ENCODE measurements at places on chromosomes 6 and 20.

GRCh38 chr20:20425823-20426654 is 58.1 kb downstream of the INSM1 start:
- no peak for DNase-seq

DNA sequence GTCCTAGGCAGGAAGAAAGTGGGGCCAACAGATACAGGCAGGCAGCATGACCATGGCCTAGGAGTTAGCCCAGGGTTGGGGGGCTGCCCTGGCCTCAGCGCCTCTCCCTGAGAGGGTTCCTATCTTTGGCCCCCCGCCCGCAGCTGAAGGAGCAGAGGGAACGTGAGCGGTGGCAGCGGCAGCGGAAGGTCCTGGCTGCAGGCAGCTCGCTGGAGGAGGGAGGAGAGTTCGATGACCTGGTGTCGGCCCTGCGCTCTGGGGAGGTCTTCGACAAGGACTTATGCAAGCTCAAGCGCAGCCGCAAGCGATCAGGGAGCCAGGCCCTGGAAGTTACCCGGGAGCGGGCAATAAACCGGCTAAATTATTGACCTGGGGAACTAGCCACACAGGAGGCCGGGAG is 32.6 kb downstream of the MOCS1 start:
- no peak for DNase-seq

DNA sequence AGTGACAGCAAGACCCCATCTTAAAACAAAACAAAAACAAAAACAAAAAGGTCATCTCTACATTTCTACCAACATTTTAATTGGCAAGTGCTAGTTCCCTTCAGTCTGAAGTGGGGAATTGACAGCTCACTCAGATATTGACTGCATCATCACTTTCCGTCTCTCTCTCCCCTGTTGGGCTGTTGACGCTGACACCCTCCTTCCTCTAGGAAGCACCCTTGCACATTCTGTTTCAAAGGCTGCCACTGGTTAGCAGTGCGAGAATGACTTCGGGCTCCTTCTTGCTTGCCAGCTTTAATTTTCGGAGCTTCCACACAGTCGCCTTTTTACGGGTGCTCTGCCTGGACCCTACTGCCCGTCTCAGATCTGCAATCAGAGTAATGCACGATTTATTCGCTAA is 96.6 kb upstream of the INSM1 start:
- no peak for DNase-seq

GRCh38 chr6:113168057-113168456 is 689.1 kb upstream of the MARCKS start:
- DNase-seq: no peak

GRCh38 chr6:100913400-100914276 is 32.5 kb upstream of the ASCC3 start:
- DNase-seq: no peak

GRCh38 chr6:123223461-123223860 is 227.4 kb downstream of the CLVS2 start:
- DNase-seq: no peak

DNA sequence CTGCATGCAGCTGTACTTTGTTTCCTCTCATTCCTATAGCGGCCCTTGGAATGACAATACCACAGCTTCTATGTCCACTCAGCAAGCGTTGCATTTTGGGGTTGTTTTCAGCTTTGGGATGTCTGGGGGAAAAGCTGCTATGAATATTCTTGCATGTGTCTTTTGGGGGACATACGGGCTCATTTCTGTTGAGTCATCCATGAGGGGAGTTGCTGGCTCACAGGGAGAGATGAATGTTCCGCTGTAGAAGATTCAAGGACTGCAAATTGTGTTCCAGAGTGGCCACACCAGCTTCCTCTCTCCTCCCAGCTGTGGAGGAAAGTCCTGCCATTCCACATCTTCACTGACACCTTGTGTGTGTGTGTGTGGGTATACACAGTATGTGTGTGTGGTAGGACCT is 43.3 kb downstream of the TGM2 start:
- DNase-seq: no peak

DNA sequence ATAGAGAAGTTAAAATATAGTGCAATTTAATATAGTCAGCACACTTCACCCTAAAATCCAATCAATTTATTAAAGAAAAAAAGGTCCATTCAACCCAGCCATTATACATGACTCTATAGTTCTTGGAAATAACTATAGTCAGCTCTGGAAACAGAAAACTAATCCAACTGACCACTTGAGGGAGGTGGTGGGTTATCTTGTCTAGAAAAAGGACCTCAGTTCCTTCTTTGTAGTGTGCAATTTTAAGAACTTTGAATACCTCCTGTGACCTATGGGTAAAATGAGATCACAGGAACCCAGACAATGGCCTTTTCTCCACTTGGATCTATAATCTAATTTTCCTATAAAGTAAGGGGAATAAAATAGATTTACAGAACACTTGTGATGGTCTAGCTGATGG is 163.6 kb upstream of the CENPW start:
- DNase-seq: no peak

- no peak for DNase-seq
Measured at GRCh38 chr20:63036291-63036690, 29.5 kb upstream of the BHLHE23 start.

- no peak for DNase-seq
Measured at GRCh38 chr6:169160855-169161560, 92.6 kb downstream of the THBS2 start.

- no peak for DNase-seq
Measured at GRCh38 chr20:53921443-53921973, 148.9 kb downstream of the BCAS1 start.

DNA sequence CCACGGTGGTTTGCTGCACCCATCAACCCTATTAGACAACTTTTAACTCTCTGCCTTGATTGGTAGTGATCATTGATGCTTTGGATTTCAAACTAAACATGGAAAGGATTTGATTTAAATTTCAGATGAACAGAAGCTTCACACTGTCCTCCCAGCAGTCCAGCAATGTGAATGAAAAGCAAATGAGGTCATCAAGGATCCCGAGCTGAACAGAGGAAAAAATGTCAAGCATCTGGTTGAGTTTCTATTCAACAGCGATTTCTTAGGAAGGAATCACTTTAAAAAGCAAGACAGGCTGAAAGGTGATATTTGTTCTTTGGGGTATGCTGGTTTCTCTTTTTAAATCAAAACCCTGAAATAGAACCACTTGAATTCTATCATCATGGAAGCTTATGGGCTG is 10.6 kb upstream of the SAMD3 start:
- no peak for DNase-seq

- no peak for DNase-seq
Measured at GRCh38 chr6:11387707-11388430, 149.7 kb upstream of the TMEM170B start.

- DNase-seq: no peak
Measured at GRCh38 chr6:139981768-139982181, 607.3 kb upstream of the CITED2 start.

DNA sequence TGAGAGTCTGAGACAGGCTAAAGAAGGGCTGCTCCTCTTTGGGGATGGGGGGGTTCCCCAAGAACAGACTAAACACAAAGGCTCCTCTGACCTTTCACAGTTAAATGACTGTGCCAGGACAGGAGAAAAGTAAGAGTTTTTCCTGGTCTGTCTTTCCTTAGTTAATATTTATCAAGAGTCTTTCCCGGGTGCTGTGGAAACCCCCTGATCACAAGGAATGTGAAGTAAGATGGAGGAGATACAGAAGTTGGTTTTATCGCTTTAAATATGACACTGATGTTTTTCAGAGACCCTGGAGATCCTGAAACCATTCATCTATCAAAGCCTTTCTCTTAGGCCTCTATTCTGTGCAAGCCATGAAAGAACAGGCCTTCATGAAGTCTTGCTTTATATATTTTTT is 105.8 kb downstream of the RNF144B start:
- no peak for DNase-seq

DNA sequence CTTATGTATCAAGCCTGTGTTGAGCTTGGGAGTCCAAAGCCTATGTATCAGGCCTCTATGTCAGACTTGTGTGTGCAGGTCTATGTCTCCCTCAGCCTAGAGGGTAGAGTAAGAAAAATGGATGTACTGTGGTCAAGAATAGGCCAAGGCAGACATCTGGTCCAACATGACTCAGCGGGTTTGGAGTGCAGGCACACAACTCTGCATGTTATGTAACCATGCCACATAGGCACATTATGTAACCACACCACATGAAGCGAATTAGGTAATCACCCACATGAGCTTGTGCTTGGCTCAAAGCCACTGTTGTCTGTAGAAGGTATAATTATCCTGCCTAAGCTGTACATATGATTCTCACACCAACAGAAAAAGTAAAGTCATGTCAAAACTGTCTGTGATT is 1190.5 kb upstream of the EYS start:
- no peak for DNase-seq

- no peak for DNase-seq
Measured at GRCh38 chr20:32152421-32153155, 43.1 kb downstream of the TM9SF4 start.

DNA sequence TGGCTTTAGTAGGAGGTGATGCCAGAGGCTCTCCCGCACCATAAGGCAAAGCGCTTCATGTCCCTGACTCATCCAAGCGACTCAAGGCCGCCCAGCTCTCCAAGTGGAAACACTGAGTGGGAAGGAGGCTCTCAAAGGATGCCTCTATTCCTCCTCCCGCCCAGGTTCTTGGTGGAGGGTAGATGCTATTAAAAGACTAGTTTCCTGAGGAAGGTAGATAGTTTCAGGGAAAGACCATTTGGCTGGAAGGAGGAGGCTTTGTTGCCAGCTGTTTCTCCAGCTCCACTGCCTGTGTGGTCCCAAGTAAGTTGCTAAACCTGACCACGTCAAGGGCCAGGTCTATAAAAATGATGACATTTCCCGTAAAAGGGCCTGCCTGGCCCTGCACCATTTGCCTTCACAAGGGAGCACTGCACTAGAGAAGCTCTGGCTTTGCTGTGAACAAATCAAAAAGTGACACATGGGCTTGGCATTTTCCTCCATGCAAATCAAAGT is 48.2 kb downstream of the GMDS start:
- DNase-seq: no peak

- no peak for DNase-seq
Measured at GRCh38 chr6:21935561-21936028, 342.0 kb downstream of the SOX4 start.

GRCh38 chr6:134422426-134423231 is 104.7 kb upstream of the SGK1 start:
- no peak for DNase-seq

- DNase-seq: no peak
Measured at GRCh38 chr6:158758941-158759479, 60.2 kb downstream of the EZR start.

DNA sequence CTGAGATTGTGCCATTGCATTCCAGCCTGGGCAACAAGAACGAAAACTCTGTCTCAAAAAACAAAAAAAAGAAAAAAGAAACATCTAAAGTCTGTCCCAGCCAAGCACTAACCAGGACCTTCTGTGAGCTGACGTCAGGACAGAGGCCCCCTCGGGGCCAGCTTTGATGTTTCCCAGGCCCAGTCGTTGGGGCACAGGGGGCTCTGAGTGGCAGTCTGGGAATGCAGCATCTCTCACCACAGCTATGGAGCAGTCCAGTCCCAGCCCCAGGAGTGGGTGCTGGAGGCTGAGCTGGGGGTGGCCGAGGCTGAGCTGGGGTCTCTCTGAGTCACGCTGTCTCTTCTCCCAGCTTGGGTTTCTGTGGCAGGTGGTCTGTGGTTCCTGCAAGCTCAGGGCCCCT is 46.0 kb upstream of the SRF start:
- no peak for DNase-seq

- DNase-seq: no peak
Measured at GRCh38 chr20:13256606-13257005, 35.5 kb downstream of the ISM1 start.

DNA sequence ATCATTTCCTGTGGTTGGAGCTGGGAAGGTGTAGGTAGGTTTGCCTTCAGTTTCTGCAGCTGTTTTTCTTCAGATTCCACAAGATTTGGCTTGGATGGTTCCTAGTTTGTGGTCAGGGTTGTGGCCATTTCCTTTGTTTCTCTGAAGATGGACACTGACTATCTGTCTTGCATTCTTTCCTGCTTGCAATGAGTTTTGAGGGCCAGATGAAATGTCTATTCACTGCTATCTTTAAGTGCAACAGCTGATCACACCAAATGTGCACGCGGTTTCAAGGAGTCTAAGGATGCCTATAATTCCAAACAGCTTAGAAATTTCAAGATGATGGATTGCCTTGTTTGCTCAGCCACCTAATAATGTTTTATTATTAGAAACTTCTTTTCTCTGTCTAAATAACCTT is 28.4 kb downstream of the IL20RA start:
- DNase-seq: no peak

- DNase-seq: no peak
Measured at GRCh38 chr6:5099537-5099936, 14.4 kb downstream of the PPP1R3G start.

DNA sequence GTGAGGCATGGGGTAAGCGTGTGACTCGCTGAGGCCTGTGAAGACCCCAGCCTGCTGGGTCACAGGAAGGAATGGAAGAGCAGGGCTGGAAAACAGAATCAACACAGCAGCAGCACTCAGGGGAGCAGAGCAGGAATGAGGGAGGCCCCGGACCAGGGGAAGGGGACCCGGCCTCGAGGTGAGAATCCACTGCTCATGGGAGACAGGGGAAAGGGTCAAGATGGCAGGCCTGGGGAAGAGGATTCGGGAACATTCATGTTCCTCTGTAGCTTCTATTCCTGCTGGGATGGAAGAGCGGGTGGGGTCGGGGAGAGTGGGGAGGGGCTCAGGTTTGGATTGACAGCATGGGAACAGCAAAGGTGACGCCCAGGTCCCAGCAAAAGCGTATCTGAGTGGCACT is 59.4 kb downstream of the NPEPL1 start:
- DNase-seq: no peak

- no peak for DNase-seq
Measured at GRCh38 chr6:71619836-71620235, 266.5 kb upstream of the RIMS1 start.

DNA sequence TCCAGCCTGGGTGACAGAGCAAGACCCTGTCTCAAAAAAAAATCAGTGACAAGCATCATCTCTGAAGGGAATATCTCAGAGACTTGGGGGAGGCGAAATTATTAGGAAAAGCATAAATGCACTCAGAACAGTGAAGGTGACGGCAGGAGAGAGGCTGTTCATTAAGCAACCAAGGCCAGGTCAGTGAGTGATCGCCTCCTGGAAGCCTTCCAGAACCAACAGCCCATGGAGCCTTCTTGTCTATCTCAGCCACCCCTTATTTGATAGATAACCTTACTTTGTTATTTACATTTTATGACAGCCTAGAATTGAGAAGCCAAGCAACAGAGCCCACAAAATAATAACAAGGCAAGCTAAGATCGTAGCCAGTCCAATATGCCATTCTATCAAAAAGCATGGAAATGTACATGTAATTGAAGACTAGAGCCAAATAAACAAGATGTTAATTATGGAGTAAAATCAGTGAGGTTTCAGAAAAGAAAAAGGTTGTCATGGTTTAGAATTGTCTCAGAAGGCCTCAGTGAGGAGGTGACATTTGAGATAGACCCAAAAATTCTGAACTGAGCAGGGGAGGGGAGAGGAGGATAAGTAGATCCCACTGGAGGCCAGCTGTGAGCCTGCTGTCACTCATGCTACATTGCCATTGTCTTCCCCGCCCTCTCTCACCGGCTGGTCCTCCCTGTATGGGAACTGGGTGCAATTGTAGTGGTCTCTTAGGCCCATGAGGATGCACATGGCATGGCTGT is 17.8 kb downstream of the BNIP5 start:
- DNase-seq: no peak
